Islet precursor cell (in vitro differentiated cells): ENCODE measurements at places on chromosomes 7 and 10.

DNA sequence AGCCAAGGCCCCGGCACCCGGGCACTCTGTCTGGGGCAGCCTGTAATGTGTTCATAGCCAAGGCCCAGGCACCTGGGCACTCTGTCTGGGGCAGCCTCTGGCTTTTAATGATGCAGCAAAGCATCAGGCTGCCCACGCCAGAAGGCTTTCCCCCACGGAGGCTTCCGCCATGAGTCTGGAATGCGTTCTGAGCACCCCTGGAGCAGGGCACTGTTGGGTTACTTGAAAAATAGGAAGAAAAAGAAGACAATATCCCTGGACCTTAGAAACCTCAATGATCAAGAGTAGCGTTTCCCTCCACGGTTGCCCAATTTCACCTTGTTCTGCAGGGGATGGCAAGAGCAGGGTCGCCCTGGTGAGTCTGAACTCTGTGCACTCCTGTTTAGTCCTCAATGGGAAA, 565.0 kb downstream of the PTPRN2 start:
- DNase-seq: peak; percentile 40

DNA sequence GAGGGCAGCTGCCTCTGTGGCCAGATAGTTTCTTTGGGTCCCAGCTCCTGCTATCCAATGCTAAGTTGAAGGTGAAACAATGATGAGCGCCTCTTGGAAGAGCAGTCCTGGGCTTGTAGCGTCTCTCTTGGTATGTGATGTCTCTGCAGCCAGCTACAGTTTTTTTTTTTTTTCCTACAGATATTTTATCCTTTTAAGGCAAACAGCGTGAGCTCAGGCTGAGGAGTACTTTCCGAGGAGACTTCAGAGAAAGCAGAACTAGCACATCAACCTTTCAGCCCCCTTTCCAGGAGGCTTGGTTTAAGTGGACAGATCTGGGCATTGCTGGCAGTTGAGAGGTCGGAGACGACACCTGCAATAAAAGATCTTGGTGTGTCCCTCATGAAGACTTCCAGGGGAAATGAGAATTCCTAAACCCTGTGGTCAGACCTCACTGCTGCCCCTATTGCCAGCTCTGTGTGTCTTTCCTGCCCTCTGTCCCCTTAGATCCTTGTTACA, 9.1 kb downstream of the PRKG1 start:
- peak; percentile 83 for DNase-seq

GRCh38 chr10:77902159-77902558, 24.4 kb downstream of the DLG5 start:
- no peak for DNase-seq

DNA sequence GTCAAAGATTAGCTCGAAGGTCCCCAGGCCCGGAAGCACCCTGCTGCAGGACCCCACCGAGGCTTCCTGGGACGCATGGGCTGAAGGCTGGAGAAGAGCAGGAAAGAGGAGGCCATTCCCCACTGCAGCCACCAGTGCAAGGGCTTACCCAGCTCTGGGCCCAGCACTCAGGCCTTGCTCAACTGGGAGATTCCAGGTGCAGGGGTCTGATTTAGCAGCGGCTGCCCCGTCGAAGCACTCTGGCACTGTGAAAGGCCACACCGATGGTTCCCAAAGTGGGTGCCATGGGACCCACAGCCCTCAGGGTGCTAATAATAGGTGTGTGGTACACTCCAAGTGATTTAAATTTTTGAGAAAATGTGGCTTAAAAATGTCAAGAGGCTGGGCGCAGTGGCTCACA, 130.9 kb downstream of the OAT start:
- peak; percentile 36 for DNase-seq

- DNase-seq: no peak
Measured at GRCh38 chr7:140349144-140349771, 49.1 kb downstream of the SLC37A3 start.

GRCh38 chr10:13115832-13116803, 16.2 kb downstream of the OPTN start:
- DNase-seq: no peak

DNA sequence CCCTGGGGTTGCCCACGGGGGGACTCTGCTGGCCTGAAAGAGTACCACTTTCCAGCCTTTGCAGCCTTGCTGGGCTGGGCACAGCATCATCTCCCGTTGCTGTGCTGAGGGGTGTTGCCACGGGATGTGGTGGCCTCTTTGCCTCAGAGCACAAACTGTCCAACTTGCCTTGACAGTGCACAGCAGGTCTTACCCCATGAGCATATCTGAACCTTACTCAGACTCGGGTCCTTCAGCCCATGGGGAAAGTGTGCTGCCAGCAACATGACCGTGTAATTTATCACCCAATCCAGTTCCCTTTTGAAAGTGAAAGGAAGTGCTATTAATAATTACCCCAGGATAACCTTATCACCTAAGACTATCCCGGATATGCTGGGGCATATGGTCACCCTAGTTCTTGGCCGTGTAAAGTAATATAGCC, 46.8 kb downstream of the TBXAS1 start:
- DNase-seq: no peak
